ENCODE measurements at places on chromosomes 13 and 19.
A peak's percentile ranks its signal among the peaks of the same experiment; 100 is the strongest.

- peak; percentile 36 for DNase-seq
These were observed 1.7 kb downstream of the JUND start for GRCh38 chr19:18279516-18280246.

- no peak for DNase-seq
These were observed 13.3 kb downstream of the USP12 start for GRCh38 chr13:27158335-27158734.

- DNase-seq: no peak
These were observed 10.7 kb upstream of the GRTP1 start for GRCh38 chr13:113374511-113375175.

DNA sequence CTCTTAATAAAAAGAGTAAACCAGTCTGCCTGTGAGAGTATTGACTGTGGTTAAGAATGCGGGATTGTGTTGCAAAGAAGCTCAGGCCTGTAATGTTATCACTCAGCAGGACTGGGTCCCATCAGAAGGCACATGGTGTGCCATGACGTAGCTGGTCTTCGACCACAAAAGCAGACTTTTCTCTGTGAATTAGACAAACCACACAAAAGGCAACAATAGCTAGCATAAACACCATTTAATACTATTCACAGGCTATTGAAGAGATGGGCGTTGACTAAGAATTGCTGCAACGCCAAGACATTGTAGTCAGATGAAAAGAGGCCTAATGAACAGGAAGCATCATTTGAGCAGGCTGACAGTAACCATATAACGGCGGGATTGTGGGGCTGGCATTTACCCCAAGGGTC, 235.6 kb upstream of the SOX21 start:
- no peak for DNase-seq

DNA sequence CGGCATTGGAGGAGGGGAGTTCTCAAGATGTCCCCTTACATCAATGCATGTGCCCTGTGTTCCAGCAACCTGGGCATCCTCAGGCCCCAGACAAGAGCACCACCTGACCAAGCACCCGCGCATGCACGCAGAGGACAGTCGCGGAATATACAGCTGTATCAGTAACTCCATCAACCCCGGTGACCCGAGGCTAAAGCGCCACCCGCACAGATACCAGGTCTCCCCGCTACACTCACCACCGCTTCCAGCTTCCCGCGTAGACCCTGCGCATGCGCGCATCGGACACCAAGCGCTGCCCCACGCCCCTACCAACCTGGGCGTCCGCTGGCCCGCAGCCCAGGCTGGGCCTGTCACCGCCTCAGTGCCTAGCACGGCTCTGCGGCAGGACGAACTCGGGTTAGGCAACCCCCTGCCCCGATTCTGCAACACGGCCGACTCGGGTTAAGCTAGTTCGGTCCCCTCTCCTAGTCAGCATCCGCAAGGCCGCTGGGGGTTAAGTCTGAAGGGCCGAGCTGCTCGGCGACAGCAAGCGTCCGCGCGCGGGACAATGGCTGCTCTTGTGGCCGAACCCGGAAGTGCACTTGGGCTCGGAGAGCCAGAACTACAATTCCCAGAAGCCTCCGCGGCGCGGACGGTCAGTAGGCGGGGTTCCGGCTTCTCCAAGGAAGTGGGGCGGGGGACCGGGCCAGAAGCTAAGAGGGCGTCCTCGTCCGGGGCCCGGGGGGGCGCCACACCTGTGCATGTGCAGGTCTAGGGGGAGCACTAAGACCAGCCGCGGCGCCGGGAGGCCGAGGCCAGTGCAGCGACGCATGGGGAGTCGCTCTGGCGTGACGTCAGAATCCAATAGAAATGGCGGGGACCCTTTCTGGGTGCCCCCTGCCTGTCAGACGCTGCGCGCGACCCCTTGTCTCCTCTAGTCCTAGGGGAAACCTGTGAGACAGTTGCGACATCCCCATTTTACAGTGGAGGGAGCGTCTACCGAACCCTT, at the start of gene ZNF180:
Gene ZNF180 (minus strand): TSS at position 561 of the 988 bp plus-strand sequence. CDS start 3,188 bp downstream, outside the sequence.
- peak; percentile 75 for DNase-seq

- DNase-seq: no peak
These were observed 33.1 kb downstream of the PEX11G start for GRCh38 chr19:7455600-7456296.

DNA sequence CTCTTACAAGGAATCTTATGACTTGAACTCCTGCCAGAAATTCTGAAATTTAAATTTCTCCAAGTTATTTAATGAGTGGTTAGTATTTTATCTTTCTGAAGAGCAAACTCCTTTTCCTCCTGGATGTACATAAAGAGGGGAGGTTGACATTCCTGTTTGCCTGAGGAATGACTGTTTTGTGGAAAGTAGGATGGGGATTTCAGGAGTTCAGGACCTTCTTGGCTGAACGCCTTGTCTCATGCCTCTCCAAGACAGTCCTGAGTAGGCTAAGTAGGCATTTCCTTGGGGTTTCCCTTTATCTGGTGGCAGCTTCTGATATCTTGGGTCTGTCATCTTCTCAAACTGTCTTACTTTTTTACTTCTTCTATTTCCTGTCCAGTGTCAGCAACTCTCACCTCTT, 356.6 kb downstream of the TDRD3 start:
- DNase-seq: no peak

- DNase-seq: no peak
These were observed 25.5 kb upstream of the TSC22D1 start for GRCh38 chr13:44601586-44601985.

DNA sequence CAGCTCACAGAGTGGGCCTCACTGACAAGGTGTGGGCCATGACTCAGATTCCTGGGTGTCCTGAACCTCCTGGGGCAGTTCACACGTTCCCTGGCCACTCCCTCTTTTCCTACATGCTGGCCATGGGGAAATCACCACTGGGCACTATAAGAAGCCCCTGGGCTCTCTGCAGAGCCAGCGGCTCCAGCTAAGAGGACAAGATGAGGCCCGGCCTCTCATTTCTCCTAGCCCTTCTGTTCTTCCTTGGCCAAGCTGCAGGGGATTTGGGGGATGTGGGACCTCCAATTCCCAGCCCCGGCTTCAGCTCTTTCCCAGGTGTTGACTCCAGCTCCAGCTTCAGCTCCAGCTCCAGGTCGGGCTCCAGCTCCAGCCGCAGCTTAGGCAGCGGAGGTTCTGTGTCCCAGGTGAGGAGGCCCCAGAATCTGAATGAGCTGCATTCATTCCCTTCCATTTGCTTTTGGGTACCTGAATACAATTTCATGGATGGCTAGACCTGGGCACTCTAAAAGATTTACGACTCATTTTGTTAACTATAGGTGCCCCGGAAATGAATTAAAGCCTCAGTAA, at the start of gene OLFM4:
Gene OLFM4 (plus strand): TSS at position 177 of the 567 bp plus-strand sequence. CDS start 24 bp downstream, at position 201.
- no peak for DNase-seq

- DNase-seq: no peak
These were observed 85.1 kb downstream of the TNFRSF19 start for GRCh38 chr13:23655321-23655720.

DNA sequence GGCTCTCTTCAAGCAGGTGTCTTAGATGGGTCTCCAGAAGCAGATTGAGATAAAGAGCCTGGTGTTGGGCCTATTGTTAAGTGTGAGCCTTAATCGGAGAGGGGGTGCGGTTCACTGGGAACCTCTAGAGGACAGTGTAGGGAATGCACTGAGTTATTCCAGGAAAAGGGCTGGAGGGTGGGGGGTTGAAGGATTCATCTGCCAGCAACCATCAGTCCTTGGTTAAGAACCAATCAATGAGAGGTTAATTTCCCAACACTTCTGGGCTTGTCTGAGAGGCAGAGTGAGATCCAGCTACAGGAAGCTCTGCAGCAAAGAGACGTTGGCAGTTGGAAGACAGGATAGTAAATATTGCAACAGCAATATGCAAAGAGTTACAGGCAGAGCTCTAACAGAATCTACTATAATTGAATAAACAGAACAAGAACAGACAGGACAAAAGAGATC, 28.7 kb downstream of the CYP4F2 start:
- DNase-seq: no peak

- DNase-seq: no peak
These were observed 25.5 kb upstream of the MCF2L start for GRCh38 chr13:112943309-112944125.

GRCh38 chr19:23263396-23263795, 13.2 kb upstream of the ZNF724 start:
- no peak for DNase-seq

- DNase-seq: no peak
These were observed 21.9 kb downstream of the ZNF382 start for GRCh38 chr19:36627057-36627456.

DNA sequence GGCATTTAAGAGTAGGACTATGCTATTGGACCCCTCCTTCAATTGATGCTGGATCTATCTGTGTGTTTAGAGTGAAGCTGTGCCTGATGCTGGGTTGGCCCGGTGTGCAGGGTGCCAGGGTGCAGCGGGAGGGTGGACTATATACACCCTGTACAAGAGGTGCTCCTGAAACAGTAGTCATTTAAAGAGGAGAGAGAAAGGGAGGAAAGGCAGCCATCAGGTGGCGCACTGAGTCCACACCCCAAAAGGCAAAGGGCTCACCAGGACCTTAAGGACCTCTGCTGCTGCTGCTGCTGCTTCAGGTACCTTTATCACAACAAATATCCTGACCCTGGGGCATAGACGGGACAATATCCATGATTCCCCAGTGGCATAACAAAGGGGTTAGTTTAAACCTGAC, 39.4 kb downstream of the ZNF136 start:
- DNase-seq: no peak

DNA sequence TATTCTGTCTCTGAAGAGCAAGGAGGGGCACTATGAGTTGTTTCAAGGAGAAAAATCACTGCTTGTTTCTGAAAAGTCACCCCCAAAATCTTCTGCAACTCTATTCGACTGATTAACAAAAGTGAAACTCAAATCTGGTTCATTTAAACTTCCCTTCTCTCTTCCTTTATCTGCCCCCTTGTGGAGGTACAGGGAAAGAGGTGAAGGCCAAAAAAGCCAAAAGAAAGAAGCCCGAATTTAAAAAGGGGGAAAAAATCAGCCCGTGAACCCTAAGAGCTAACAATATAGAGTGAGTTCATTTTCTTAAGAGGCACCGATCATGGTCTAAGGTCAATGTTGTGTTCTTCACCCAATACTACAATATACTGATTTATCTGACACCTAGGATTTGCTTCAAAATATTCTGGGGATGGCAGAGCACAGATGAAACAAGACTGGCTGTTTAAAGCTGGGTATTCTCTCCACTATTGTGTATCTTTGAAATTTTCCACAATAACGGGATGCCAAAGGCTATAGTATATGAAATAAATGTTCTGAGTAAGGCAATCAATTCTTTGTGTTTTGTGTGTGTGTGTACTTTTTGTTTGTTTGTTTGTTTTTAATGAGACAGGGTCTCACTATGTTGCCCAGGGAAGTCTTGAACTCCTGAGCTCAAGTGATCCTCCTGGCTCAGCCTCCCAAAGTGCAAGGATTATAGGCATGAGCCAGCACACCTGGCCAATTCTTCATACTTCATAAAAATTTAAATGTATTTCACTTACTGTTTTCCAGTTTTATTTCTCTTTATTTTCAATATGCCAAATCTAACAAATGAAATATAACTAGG, 55.0 kb upstream of the EEF1AKMT1 start:
- no peak for DNase-seq

DNA sequence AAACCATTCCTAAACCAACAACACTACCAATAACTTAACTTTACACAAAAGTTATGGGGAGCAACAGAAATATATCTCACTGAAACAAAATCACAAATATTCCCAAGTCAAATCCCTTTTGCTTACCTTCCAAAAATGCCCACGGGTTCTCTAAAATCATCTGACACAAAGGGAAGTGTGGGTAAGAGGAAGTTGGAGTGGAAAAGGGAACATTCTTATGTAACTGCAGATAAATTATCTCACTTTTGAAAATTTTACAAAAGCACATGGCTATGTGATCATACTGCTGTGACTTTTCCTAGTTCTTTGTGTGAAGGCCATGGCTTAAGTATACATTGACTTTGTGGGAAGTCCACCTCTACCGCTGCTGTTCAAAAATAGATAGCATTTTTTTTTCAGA, 350.5 kb downstream of the GPC6 start:
- no peak for DNase-seq

DNA sequence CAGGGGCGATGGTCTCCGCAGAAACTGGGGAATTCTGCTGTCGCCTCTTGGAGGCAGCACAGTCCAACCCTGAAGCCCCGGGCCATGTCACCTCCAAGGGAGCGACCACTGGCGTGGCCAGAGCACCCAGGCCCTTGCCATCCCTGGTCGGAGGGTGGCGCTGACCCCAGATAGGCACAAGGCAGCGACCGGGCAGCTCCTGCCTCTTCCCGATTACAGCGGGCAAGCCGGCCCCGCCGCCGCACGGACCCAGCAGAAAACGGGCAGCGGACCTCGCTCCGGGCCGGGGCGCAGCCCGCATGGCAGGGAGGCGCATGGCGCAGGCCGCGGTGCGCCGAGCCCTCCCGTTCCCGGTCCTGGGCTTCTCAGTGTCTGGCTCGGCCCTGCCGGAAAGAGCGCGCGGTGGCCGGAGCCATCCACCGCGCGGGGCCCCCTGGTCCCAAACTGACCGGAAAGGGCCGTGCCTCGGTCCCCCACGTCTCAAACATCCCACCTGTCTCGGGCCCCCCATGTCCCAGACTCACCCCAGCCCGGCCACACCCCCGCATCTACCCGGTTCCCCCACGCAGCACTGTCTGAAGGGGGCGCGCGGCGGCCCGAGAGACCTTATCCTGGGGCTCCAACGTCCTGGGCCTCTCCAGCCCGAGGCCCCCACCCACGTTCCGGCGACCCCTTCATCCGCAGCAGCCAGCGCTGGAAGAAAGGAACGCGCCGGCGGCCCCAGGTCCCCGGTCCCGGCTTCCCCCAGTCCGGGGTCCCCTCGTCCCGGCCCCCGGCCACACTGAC, 727 bp downstream of the CERS1 start:
- no peak for DNase-seq

DNA sequence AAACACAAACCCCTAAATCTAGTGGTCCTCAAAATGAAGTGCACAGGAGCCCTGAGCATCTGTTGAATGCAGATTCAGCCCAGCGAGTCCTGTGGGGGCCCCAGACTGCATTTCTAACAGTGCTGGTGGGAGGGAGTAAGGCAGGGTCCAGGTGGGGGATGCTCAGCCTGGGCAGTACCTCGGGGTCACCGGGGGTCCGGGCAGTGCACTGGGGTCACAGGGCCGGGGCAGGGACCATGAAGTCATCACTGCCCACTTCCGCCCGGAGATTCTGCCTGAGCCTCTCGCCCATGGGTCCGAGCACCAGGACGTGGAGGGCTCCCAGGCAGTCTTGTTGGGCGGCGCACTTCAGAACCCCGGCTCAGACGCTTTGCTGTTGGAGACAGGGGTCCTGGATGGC, 838 bp upstream of the ATP4B start:
- no peak for DNase-seq

- DNase-seq: no peak
These were observed 962.3 kb downstream of the EFNB2 start for GRCh38 chr13:105573136-105573535.

DNA sequence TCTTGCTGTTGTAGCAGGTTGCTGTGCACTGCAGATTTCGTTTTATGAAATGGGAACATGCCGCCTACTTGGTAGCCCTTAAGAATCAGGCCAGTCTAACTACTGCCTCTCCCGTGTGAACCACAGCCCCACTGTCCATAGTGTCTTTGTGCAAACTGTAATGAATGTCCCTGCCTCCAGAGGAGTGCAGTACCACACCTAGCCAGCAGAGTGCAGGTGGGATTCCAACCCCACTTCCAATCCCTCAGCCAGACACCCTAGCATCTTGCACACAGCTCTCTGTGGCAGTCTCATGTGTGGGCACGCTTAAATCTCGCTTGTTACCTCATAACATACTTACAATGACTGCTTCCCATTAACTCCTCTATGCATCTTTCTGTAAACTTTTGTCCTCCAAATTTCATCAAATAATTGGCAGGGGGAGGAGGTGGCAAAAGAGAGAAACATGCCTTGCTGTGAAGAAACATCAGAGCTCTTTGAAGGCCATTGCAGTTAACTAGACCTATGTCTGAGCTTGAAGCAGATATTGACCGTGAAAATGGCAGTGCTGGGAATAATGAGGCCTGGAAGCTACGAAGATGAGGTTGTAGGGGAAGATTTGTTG, 47.2 kb downstream of the ZAR1L start:
- no peak for DNase-seq
